ENCODE measurements at places on chromosomes 1 and 21.

DNA sequence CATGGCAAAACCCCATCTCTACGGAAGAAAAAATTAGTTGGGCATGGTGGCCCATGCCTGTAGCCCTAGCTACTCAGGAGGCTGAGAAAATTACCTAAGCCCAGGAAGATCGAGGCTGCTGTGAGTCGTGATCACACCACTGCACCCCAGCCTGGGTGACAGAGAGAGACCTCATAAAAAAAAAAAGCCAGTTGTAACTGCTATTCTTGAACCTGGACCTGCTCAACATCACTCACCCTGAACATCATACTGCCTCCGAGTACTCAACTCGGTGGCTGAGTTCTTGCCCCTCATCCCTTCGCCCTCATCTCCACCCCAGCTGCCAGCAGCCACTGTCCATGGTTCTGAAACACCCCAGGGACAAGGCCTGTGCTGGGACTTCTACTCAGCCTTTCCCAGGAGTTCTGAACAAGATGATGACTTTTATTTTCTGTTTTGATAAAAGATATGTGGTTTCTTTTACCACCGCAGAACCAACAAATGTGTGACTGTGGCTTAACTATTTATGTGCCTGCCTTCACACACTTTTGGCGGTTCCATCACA is 5.4 kb upstream of the DISP3 start:
- 0 out of 2 replicates have a peak, but pooled peaks cover 5% of the 10 kb centered on the region for H3K27me3 ChIP-seq
- no peak overlapping the region for H3K27ac ChIP-seq
- no peaks in the 10 kb centered on the region for H3K36me3 ChIP-seq

DNA sequence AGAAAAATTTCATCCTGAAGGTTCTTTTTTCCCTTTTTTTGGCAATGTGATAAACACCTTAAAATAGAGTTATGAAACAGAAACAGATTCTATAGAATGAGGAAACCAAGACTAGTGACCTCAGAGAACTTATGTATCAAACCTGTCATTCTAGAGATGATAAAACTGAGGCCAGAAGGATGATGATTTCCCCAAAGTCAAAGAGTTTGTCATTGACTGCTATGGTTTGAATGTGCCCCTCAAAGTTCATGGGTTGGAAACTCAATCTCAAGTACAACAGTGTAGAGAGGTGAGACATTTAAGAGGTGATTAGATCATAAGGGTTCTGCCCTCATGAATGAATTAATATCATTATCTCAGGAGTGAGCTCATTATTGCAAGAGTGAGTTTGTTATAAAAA is 13.7 kb upstream of the BEND5 start:
- no peak overlapping the region for H3K27ac ChIP-seq
- H3K36me3 ChIP-seq, result no peaks in the 10 kb centered on the region
- H3K4me3 ChIP-seq, result no peak overlapping the region
- no peak for DNase-seq

DNA sequence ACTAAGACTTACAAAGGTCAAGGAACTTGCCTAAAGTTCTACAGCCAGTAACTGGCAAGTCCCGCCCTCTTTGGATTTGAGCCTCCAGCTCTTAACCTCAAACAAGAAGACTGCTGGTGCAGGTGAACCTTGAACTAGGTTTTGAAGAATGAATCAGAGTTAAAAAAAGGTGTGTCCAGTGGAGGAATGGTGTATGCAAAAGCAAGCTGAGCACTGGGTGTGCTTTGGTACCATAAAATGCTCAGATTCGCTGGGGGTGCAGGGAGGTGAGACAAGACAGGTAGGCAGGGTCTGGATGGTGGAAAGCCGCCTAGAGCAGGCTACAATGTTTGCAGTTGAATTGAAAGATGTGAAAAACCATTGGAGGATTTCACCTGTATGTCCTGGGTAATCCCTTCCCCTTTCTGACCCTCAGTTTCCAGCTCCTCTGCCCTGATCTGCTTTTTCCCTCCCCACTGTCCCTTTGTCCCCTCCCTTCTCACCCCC is 39.8 kb downstream of the FOXD2 start:
- peak overlapping the region; percentile 29 for H3K27ac ChIP-seq
- H3K36me3 ChIP-seq, result no peaks in the 10 kb centered on the region
- DNase-seq, result peak; percentile 57
- H3K27me3 ChIP-seq, result no peaks in the 10 kb centered on the region
- H3K4me1 ChIP-seq, result peaks cover 20% of the 10 kb centered on the region
- H3K4me3 ChIP-seq, result peak overlapping the region; percentile 19

GRCh38 chr1:112460615-112461014 is 48.1 kb upstream of the WNT2B start:
- DNase-seq, result no peak
- H3K27ac ChIP-seq, result no peak overlapping the region
- peaks cover 12% of the 10 kb centered on the region for H3K4me1 ChIP-seq
- H3K4me3 ChIP-seq, result no peak overlapping the region

- DNase-seq, result no peak
- no peak overlapping the region for H3K27ac ChIP-seq
- peaks cover 27% of the 10 kb centered on the region for H3K4me1 ChIP-seq
- no peaks in the 10 kb centered on the region for H3K27me3 ChIP-seq
- no peaks in the 10 kb centered on the region for H3K36me3 ChIP-seq
Measured at GRCh38 chr1:211737115-211738035, 62.0 kb upstream of the NEK2 start.

DNA sequence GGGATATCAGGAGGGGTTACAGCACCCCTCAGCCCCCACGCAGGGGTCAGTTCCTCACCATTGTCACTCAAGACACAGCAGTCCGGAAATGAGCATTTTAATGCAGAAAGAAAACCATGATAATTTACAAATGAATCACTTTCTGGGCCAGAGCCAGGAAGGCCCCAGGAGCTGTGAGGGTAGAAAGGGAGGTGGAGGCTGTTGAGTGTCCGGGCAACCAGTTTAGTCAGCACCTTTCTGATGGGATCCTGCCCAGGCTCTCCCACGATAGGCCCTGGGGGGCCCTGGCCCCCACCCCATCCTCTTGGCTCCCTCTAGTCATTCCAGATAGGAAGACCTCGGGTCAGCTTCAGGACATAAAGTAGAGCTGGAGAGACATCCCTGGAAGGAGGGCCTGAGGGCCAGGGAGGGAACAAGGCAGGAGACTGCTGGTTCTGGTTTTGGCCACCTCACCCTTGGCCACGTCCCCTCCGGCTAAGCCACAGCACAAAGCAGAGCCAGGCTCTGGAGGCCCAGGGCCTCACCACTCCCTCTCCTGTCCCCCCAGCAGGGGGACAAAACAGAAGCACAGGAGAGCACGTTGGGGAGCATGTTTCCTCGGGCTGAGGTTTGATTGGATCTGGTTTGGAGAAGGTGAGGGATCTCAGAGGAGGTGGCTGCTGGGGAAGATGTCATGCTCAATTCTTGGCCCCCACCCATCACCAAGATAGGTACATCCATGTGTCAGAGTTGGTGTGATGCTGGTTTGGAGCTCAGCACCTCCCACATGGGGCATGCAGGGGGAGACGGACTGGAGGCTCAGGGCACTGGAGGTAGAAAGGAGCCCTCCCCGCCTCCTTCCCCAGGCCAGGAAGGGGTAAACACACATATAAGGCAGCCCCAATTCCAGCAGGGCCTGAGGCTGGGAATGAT is 20.6 kb downstream of the ETNK2 start:
- no peak overlapping the region for H3K4me3 ChIP-seq
- peak; percentile 99 for DNase-seq
- H3K27me3 ChIP-seq, result no peaks in the 10 kb centered on the region
- peaks cover 57% of the 10 kb centered on the region for H3K4me1 ChIP-seq
- peak overlapping the region; percentile 88 for H3K27ac ChIP-seq

GRCh38 chr1:184982002-184982954 is 8.0 kb upstream of the NIBAN1 start:
- no peaks in the 10 kb centered on the region for H3K27me3 ChIP-seq
- H3K36me3 ChIP-seq, result no peaks in the 10 kb centered on the region
- H3K4me1 ChIP-seq, result no peaks in the 10 kb centered on the region
- no peak overlapping the region for H3K4me3 ChIP-seq
- no peak overlapping the region for H3K27ac ChIP-seq
- DNase-seq, result peak; percentile 65

Measured in PC-3 (cell line).